ENCODE measurements at places on chromosomes 3 and 15. TPM values are rescaled to one million over a fixed set of nuclear protein-coding genes. Genes with fewer than 3 reads are reported as not detected.

Gene CACNA2D2
- total RNA-seq, result 1.2 TPM

Gene PHC3
- total RNA-seq, result 87.0 TPM

- DNase-seq, result peak; percentile 68
These were observed 174.7 kb upstream of the IL12A start for GRCh38 chr3:159813822-159814531.

- no peak for DNase-seq
These were observed 50.3 kb upstream of the ATG7 start for GRCh38 chr3:11221818-11222415.

DNA sequence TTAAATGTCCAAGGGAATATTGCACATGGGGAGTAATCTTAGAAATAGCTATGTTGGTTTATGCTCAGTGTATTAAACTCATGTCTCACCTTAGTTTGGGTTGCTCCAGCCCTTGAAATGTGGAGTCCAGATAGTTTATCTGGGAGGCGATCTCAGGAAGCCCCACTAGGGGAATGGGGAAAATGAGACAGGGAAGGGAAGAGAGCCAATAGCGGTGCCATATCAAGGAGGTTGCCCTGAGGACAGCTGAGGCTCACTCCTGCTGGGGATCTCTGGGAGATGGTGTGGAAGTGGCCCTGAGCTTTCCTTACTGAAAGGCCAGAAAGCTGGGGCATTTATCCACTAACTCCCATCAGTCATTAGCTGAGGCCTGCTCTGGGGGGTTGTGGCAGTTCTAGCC, 43.3 kb upstream of the POLR2M start:
- no peak for DNase-seq

DNA sequence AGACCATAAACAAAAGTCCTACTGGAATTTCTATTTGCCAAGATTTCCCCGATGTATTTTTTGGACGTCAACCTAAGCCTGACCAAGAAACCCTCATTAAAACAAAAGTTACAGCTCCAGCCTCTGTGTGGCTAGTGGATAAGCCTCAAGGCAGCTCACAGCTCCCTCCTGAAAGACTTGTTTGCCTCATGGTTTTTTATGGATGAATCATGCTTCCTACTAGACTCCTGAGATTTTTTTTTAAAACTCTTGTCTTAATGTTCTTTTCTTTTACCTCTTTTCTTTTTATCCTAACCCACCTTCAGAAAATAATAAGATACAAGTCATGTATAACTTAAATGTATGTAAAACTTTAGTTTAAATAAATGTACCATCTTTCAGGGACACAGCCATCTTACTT, 52.4 kb downstream of the SUCNR1 start:
- no peak for DNase-seq

- DNase-seq, result no peak
These were observed 138.7 kb downstream of the RPL22L1 start for GRCh38 chr3:170731281-170731680.

GRCh38 chr3:175422744-175423143, 563.6 kb downstream of the NAALADL2 start:
- DNase-seq, result no peak

- peak; percentile 90 for DNase-seq
These were observed 75.7 kb downstream of the TRIM69 start for GRCh38 chr15:44812029-44812517.

GRCh38 chr15:61794276-61794675, 266.0 kb downstream of the VPS13C start:
- DNase-seq, result no peak

All from transverse colon (tissue), 4 donors.